ENCODE measurements at places on chromosomes 2 and 18. TPM values are rescaled to one million over a fixed set of nuclear protein-coding genes. Genes with fewer than 3 reads are reported as not detected.

DNA sequence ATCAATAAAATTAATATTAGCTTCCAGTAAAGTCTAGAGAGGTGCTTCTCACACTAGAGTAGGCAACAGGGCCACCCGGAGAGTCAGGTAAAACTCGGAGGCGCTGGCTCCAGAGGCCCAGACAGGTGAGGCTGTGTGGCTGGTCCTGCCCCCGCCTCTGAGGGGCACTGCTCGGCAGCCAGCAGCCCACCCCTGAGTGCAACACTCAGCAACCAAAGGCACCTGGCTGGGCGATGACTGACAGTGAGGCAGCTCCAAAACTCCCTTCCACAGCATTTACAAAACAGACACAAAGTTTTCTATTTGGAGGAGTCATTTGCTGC lies 138.8 kb upstream of the ID2 start:
- H3K4me3 ChIP-seq = no peak overlapping the region
- H3K27ac ChIP-seq = no peak overlapping the region
- no peaks in the 10 kb centered on the region for H3K36me3 ChIP-seq
- no peak for DNase-seq
- H3K27me3 ChIP-seq = peaks cover 19% of the 10 kb centered on the region

DNA sequence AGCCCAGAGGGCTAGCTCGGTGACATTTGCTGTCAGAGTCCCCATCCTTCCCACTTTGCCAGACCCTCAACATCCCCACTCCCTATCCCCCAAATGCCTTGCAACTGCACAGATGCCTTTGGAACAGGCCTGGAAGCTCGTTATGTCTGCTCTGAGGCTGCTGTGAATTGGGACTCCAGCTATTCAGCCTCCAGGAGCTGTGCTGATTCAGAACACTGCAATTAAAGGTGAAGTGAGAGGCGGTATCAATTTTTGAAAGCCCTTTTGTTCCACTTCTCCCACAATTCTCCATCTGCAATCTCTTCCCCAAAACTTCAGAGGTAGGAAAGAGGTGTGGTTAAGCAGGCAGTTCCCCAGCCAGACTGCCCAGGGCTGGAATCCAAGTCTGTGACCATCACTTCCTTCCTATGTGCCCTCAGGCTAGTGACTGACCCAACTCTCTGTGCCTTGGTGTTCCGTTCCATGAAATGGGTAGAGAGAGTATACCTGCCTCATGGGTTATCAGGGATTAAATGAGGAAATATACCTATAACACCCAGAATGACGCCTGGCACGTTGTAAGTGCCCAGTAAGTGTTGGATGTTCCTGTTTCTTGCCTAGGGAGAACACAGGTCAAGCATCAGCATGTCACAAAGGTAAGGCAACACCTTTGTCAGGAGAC lies 17.5 kb downstream of the NOSTRIN start:
- H3K36me3 ChIP-seq = no peaks in the 10 kb centered on the region
- H3K27ac ChIP-seq = 0 out of 2 replicates have a peak overlapping the region, but pooled peaks have one; percentile 21
- H3K4me1 ChIP-seq = peaks cover 34% of the 10 kb centered on the region
- H3K4me3 ChIP-seq = peak overlapping the region; percentile 50
- DNase-seq = no peak

C2orf66 gene
- not detected for total RNA-seq

- H3K4me3 ChIP-seq = no peak overlapping the region
- peaks cover 10% of the 10 kb centered on the region for H3K27me3 ChIP-seq
- H3K4me1 ChIP-seq = 0 out of 2 replicates have a peak, but pooled peaks cover 8% of the 10 kb centered on the region
- no peaks in the 10 kb centered on the region for H3K36me3 ChIP-seq
Measured at GRCh38 chr2:68362069-68362468, 3.0 kb upstream of the PLEK start.

DNA sequence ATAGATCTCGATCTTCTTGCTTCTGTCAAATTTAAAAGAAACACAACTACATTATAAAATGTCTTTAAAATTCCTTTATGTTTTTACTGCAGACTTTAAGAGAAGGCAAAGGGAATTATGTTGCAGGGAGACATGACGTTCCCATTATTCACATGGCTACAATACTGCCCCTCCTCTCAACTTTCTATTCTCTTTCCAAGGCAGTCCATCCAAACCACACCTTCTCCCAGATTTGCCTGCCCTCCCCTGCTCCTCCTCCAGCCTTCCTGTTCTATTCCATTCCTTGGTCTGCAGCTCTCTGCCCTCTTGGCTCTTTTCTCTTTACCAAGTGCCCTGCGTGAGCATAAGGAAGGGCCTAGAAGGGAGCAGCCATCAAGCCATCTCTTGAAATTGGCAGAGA lies 61.3 kb downstream of the NABP1 start:
- peaks cover 6% of the 10 kb centered on the region for H3K27me3 ChIP-seq
- DNase-seq = no peak
- H3K36me3 ChIP-seq = no peaks in the 10 kb centered on the region
- H3K4me3 ChIP-seq = no peak overlapping the region

- H3K27ac ChIP-seq = no peak overlapping the region
- no peaks in the 10 kb centered on the region for H3K4me1 ChIP-seq
- no peak for DNase-seq
- H3K4me3 ChIP-seq = no peak overlapping the region
- H3K27me3 ChIP-seq = no peaks in the 10 kb centered on the region
- H3K36me3 ChIP-seq = no peaks in the 10 kb centered on the region
Measured at GRCh38 chr18:32381761-32382160, 88.9 kb downstream of the GAREM1 start.

TRPM8 gene
- not detected for total RNA-seq

DNA sequence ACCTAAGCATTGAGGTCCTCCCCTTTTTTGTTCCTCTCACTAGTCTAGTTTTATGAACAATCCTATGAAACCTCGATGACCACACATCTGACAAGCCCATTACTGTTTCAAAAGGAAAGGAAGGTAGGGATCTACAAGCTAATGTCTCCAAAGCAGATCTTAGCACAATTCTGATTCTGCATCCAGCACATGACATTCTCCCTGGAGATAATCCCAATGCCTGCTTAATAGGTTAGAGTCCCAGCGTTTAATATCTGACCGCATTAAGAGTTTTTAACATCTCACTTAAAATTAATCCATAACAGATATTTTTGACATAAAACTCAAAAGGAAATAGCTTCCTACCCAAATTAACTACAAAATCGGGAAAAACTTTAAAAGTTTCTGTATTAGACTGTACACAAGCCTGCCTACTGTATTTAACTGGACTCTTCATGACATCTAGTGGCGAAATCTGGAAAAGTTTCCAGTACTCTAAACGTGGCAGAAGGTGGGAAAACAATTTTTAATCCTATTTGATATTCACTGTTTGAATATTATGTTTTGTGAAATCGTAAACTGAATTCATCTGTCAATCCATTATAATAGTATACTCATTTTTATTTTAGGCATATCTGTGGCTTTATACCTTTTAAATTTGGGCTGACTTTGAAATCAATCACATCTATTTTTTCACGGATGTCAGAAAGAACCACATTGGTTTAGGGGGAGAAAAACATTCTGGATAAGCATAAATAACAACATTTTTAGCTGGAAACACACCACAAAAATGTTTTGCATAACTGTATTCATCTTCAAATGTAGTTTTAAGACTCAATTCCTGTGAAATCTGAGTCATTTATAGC lies 62.4 kb downstream of the TXNL1 start:
- DNase-seq = peak; percentile 62
- H3K4me3 ChIP-seq = no peak overlapping the region
- H3K36me3 ChIP-seq = no peaks in the 10 kb centered on the region
- peaks cover 21% of the 10 kb centered on the region for H3K4me1 ChIP-seq
- H3K27ac ChIP-seq = peak overlapping the region; percentile 4
- H3K27me3 ChIP-seq = no peaks in the 10 kb centered on the region

GRCh38 chr2:187614756-187615155 lies 60.5 kb upstream of the TFPI start:
- peaks cover 29% of the 10 kb centered on the region for H3K4me1 ChIP-seq
- H3K27ac ChIP-seq = no peak overlapping the region
- DNase-seq = peak; percentile 20

UGT1A4 gene
- not detected for total RNA-seq

RIT2 gene
- total RNA-seq = not detected

DNA sequence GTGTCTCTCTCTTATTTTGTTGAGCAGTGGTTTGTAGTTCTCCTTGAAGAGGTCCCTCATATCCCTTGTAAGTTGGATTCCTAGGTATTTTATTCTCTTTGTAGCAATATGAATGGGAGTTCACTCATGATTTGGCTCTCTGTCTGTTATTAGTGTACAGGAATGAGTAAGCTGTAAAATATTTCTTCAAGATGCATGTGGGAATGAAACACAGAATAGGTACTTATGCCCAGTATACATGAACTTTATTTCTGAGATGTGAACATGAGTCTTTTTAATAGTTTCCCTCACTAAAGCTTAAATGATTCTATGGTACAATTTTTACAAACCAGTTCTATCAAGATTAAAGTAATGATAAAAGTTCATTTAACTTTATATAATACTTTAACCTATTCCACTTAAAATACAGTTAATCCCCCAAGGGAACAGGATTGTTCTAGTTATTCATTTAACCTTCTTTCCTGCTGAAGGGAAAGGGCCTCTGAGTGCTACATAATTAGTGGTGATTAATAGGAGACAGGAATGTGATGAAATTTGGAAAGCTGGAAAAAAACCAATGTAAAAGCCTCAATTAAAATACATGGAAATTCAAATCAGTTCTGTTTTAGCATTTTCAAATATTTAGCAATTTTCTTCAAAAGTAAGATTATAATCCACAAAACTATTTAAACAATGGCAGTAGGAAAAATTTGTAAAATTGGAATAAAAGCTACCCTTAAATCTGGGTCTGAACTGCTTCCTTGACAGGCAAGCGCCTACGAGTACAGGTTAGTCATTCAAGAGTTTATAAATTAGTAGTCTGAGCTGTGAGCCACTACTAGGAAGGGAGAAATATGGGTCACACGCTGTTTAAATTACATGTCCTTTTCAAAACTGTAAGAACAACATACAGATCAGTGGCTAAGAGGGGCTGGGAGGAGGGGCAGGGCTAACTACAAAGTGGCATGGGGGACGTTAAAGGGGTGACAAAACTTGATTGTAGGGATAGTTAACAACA lies 28.9 kb downstream of the SPIRE1 start:
- no peaks in the 10 kb centered on the region for H3K27me3 ChIP-seq
- H3K4me3 ChIP-seq = peak overlapping the region; percentile 55
- peak overlapping the region; percentile 90 for H3K27ac ChIP-seq
- peaks cover 11% of the 10 kb centered on the region for H3K36me3 ChIP-seq
- H3K4me1 ChIP-seq = peaks cover 30% of the 10 kb centered on the region

SERPINB13 gene
- total RNA-seq = not detected

GRCh38 chr2:101380376-101380775 lies 6.9 kb downstream of the CREG2 start:
- H3K4me1 ChIP-seq = peaks cover 7% of the 10 kb centered on the region
- H3K4me3 ChIP-seq = no peak overlapping the region
- no peaks in the 10 kb centered on the region for H3K36me3 ChIP-seq
- no peak overlapping the region for H3K27ac ChIP-seq
- H3K27me3 ChIP-seq = peaks cover 14% of the 10 kb centered on the region

Measured in HFFc6 (cell line).